Ammon's horn (tissue), 1 donor: ENCODE measurements at places on chromosomes 3 and 15.

DNA sequence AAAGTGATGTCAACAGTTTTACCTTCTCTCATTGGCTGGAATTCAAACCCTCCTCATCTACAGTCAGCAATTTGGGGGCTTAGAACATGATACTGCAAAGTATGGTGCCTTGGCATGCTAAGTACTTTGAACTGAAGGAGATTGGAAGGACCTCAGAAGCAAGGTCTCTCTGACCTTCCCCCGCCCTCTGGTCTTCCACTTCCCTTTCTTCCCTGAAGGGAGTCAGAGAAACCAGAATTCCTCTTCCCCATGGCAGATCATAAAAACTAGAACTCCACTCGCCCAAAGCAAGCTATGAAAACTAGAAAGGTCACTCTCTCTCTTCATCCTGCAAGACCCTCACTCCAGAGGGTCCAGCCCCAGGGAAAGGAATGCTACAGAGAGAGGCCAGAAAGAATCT, 64.2 kb downstream of the CD200R1L start:
- no peak for DNase-seq

GRCh38 chr15:40151991-40152390, 8.9 kb upstream of the BUB1B start:
- DNase-seq, result no peak

GRCh38 chr3:123527046-123527445, 57.8 kb downstream of the HACD2 start:
- no peak for DNase-seq

DNA sequence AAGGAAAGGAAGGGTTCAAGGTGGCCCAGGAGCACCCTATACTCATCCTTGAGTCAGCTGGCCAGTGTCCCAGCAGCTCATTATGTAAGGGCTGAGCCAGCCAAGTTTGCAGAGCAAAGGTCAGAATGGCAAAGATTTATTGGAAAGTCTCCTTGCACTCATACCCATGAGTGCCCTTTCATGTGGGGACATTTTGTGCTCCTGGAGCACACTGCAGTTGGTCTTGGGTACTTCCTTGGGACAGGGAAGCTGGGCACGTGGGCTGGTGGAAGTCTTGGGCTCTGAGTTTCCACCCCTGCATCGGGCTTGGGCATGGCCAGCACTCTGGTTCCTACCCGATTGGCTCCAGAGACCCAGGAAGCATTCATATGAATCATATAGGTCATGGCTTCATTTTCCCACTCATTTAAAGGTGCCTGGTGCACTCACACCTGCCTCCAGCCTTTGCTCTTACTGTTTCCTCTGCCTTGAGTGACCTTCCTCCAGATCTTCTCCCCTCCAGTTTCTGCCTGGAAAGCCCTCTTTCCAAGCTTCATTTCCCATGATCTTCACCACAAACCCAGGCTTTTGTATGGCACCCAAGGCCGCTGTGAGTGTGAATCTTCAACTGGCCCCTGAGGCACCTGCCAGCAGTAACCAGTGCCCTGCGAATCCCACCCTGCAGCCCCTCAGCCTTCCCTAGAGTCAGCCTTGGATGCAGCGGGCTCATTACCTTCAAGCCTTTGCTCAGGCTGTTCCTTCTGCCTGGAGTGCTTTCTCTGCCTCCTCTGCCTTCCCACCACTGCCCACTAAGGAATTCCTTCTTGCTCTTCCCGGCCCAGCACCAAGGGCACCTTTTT, 10.5 kb upstream of the PRKCD start:
- DNase-seq, result no peak

- DNase-seq, result no peak
Observed at GRCh38 chr3:78887547-78888011, 880.2 kb downstream of the ROBO1 start.

DNA sequence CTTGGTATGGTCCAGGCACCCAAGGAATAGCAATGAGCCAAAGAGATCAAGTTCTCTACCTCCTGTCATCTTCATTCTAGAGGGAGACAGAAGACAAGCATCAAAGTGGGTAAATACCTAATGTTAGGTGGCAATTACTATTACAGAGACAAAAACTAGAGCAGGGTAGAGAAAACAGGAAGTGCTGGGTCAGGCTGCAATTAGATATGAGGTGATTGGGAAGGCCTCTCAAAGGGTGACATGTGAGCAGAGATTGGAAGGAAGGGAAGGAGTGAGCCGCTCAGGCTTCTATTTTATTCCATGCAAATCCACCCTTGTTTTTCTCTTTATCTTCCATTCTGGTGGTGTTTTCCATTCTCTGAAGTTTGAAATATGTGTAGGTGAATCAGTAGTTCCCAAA, 37.4 kb downstream of the EBLN2 start:
- no peak for DNase-seq

- peak; percentile 81 for DNase-seq
Observed at GRCh38 chr3:141303481-141304223, 64.7 kb upstream of the ZBTB38 start.

DNA sequence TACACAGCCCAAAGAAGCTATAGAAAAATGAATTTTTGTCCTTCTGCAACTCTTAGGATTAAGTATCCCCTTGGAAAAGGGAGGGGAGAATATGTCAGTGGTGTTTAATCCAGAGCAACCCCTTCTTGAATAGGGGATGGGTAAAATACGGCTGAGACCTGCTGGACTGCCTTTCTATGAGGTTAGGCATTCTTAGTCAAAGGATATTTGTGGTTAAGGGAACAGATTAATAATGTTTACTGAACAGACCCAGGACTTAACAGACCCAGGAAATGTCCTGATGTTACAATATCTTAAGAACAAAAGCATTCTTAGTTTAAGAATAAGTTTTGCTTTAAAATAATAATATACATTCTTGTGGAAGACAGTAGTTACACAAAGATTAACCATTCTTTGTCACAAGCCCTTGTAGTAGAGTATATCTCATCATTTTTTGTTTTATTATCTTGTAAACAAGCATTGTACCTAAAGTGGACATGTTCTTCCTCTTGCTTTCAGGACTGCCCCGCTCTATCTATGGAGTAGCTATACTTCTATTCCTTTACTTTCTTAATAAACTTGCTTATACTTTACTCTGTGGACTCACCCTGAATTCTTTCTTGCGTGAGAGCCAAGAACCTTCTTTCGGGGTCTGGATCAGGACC, 43.8 kb upstream of the B3GALNT1 start:
- DNase-seq, result no peak

DNA sequence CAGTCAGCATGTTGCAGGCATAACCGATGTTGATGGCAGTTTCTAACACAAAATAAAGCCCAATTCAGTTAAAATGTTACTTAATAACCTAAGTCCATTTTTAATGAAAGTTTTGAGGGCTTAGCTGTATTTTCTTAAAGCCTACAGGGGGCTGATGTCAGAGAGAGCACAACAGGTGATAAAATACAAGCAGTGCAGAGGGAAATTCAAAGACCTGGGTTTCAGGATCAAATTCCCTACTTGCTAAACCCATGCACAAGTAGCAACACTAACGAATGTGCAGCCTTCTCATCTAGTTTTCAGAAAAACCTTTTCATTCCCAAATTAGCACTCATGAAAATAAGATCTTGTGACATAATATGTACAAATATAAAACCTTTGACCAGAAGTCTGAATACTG, 202.0 kb downstream of the ATP8B4 start:
- DNase-seq, result no peak

- DNase-seq, result no peak
Observed at GRCh38 chr3:189937302-189938127, 183.2 kb downstream of the P3H2 start.

DNA sequence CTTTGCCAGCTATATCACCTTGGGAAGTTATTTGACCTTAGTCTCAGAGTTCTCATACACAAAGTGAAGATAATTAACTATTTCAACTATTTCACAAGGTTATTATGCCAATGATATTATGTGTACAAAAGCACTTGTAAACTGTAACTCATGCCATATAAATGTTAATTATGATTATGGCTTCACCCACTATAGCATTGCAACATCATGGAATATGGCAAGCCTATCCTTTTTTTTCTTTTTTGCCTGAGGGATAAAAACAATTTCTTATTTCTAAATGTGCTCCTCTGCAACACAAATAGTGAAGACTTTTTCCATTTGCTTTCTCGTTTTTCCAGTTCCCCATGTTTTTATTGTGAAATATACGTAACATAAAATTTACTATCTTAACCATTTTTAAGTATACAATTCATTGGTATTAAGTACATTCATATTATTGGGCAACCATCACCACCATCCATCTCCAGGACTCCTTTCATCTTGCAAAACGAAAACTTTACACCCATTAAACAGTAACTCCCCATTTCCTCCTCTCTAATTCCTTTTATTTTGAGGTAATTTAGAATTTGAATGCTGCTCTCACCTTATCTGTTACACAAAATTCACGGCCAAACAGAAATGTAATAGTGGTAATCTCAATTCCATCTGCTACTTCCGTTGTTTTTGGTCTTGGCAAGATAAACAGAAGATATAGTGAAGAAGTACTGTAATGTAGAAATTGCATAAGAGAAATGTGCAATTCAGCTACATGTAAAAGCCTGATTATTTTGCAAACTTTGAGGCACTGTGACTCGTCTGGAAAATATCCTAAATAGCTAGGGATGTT, 46.3 kb downstream of the NANOGP8 start:
- DNase-seq, result no peak

GRCh38 chr3:52978109-52978754, 67.6 kb downstream of the SFMBT1 start:
- DNase-seq, result no peak

DNA sequence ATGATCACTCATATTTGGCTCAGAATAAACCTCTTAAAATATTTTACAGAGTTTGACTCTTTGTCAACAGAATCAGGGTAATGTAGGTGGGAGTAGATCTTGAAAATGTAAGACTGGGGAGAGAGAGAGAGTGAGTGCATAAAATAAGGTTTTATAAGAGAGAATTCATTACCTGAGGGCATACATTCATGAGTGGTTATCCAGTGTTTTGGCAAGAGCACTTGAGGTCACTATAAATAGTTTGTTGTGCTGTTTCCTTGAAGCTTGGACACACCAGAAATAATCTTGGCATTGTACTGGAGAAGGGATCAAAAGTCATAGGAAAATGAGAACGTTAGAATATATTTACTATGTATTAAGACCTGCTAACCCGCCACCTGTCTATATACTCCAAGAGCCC, 33.4 kb downstream of the SLC28A2 start:
- DNase-seq, result no peak

- no peak for DNase-seq
Observed at GRCh38 chr3:73746623-73747022, 121.9 kb upstream of the PDZRN3 start.

DNA sequence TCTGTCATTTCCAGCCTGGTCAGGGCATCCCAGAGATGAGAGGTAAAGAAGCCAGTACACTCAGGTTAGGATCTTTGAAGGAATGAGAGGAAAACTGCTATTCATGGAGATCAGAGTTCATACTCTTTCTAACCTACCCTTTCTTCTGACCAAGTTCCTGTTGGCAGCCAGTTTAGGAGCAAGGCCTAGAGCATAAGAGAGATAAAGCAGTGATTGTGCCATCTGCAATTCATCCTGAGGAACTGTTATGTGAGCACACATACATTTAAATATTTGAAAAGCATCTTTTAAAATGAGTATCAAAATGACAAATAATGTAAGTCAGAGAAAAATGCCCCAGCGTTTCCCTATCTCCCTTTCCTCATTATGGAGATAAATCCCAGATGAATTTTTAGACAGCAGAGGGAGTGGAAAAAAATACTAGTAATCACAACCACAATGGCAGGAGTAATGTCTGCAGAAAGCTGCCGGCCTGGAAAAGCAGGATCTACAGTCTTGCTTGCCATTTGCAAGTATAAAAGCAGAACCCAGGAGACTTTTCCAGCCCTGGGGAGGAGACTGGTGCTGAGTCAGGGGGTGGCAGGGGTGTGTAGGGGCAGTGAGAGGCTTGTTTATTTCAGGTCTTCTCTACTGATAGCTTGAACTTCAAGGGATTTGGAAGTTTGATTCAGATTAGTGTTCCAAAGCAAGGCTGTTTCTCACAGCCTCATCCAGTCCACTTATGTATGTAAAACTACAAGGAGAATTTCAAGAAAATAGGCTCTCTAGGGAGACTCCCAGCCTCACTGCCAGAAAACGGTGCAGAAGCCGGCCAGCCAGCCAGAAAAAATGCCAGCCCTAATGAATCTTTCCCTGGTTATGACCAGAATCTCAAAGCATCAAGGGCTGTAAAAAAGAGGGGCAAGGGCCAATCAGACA, 1052.4 kb downstream of the TUSC7 start:
- peak; percentile 19 for DNase-seq

GRCh38 chr3:25473246-25473645, 45.2 kb downstream of the RARB start:
- DNase-seq, result peak; percentile 57

DNA sequence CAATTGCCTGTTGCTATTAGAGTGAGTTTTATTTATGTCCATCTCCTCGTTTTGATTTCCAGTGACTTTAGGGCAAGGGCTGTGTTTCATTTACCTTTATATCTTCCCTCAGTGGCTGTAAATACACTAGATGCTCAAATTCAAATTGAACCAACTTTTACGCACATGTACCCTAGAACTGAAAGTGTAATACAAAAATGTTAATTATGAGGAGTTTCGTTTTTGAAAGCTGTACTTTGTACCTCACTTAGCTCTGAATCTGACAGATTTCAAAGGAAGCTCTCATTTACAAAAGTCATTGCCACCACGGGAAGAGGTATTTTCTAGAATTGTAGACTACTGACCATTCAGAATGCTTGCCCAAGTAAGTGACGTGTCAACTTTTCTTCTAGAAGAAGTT, 264.4 kb downstream of the MECOM start:
- DNase-seq, result no peak

DNA sequence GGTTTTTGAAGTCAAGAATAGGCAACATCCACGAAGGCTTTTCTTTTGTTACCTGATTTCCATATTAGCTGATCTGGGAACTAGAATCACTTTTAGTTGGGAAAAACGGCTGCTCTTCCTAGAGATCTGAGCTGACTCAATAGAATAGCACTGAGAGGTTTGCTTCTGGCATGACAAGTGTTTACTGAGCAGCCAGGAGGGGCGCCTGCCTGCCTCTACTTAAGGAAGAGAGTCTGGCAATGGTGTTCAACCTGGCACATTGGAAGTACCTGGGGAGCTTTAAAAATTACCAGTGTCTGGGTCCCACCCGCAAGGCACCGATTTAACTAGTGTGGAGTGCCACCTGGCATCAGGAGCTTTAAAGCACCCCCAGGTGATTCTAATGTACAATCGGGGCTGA, 34.4 kb downstream of the FAM43A start:
- DNase-seq, result no peak

DNA sequence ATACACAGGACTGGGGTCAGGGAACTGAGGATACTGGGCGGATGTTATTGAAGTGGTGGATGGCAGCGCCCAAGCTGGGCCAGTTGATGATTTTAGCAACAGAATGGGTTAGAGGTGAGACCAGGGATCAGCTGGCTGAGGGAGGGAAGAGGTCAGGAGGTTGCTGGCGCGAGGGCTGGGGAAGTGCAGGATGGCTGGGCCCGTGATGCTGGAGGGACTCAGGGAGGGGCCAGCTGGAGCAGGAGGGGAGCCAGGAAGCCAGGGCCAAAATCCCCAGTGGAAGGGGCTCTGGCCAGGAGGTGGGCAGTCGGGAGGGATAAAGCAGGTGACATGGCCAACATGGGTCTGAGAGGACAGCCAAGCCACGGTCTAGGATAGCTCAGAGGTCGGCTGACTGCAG, 178.0 kb downstream of the NSMCE3 start:
- DNase-seq, result no peak
